ENCODE measurements at places on chromosomes 5 and 9. TPM values are rescaled to one million over a fixed set of nuclear protein-coding genes. Genes with fewer than 3 reads are reported as not detected.

DNA sequence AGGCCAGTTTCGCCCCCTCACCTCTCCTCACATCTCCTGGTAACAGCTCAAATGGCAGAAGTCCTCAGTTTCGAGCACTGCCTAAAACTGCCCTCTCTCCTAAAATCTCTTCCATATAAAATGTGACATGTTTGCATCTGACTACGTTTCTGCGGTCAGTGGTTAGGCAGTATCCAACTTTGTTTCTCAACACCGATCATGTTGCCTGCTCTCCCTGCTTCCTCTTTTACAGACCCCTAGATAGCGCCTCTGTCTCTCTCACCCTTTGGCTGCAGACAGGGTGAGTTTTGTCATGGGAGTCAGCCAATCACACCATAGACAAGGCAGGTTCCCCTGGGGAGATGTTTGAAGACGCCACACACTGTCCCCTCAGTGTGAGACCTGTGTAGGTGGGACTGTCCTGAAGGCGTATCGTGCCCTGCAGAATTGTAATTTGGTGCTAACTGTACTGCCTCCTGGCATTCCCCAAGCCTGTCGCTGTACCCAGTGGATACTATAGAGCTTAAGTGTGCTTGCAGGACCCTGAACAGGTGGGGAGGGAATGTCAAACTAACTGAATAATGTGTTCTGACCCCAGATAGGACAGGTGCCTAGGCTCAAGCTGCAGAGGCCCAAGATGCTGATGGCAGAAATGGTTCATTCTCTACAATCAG is 1.1 kb downstream of the HEXB start:
- no peak for DNase-seq

- no peak for DNase-seq
Measured at GRCh38 chr9:21833090-21833801, 30.8 kb downstream of the MTAP start.

The SLC36A2 gene
- not detected for total RNA-seq

The FBN2 gene
- total RNA-seq = 0.09 TPM

All from CD8-positive, alpha-beta memory T cell (primary cell).